ENCODE measurements at places on chromosomes 1 and 21.

DNA sequence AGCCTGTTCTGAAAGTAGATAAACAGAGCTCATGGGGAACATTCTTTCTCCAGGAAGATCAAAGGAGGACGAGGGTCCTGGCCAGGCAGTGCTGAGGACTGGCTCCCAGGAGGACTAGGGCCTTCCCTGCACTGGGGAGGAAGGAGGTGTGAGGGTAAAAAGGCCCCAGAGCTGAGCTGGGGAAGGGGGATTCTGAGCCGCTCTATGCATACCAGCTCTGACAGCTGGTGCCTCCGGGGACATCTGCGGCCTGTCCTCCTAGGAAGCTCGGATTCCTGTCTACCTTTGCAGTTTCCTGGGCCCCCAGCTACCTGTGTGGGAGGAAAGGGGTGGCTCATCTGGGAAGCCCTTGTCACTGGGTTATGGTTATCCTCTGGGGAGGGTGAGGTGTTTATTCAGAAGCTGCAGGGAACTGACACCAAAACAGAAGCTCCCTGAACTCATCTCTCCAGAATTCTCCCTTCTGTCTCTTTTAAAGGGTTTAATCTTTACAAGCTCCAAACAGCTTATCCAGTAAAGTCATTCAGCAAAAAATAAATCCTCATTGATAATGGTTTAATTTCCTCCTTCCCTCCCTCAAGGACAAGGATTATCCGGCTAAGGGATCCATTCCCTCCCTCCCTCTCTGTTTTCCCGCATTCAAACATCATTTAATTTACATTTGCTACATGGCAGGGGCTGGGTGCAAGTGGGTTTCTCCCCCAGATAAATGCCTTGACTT lies 31.0 kb downstream of the NENF start:
- no peak for DNase-seq

- no peak for DNase-seq
These were observed 3.8 kb downstream of the DR1 start for GRCh38 chr1:93349231-93350135.

- no peak for DNase-seq
These were observed 44.7 kb downstream of the EIF2B3 start for GRCh38 chr1:44941424-44942324.

DNA sequence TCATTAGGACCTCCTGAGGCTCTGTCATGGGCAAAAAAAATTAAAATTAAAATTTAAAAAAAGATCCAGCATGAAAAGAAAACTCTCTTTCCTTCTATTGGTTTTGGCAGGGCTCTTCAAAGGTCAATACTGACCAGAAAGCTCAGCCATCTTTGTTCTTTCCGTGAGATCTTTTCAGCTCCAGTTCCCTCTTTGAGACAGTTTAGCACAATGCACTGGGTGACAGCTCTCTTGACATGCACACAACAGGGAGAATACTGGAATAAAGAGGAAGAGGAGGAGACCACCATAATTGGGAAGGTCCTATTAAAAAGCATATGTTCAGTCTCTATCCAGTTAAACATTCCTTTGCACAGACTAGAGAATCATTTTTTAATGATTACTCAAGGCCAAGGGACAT lies 6.3 kb downstream of the LIX1L start:
- no peak for DNase-seq

GRCh38 chr1:156020293-156021092 lies at the start of gene SSR2:
Gene SSR2, minus strand, starts transcription at chr1:156020951. Its CDS starts 784 bp downstream, at chr1:156020167.
- DNase-seq: peak; percentile 92

GRCh38 chr1:180571060-180571831 lies 12.5 kb downstream of the OVAAL start:
- no peak for DNase-seq

- DNase-seq: no peak
These were observed 26.6 kb upstream of the LMX1A start for GRCh38 chr1:165383067-165383466.

DNA sequence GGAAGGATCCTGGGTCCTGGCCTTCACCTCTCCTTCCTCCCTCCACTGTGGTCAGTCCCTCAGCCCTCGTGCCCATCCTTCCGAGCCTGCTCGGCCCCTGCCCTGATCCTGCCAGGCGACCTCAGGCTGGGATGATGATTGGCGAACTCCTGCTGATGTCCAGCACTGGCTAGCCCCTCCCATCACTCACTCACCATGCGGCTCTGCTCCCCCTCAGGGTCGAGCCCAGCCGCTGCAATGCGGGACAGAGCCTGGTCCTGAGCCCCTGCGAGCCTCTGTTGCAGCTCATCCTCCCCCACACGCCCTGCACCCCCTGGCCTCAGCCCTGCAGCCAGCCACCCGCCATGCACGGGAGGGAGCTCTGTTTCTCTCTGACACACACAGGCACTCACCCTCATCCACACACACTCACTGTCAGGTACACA lies 100.2 kb downstream of the DMRTB1 start:
- DNase-seq: no peak

- no peak for DNase-seq
These were observed 687 bp upstream of the SEMA6C start for GRCh38 chr1:151147132-151147503.

GRCh38 chr21:32886339-32886738 lies 114.8 kb upstream of the PAXBP1 start:
- DNase-seq: no peak

GRCh38 chr1:54506594-54506993 lies 41.4 kb upstream of the ACOT11 start:
- no peak for DNase-seq
